EL (cell line): ENCODE measurements at places on chromosomes 16 and 17.

- no peak for DNase-seq
Observed at GRCh38 chr17:8417806-8418205, 17.9 kb upstream of the NDEL1 start.

GRCh38 chr17:13597723-13598347 is 3.9 kb downstream of the HS3ST3A1 start:
- peak; percentile 65 for DNase-seq

DNA sequence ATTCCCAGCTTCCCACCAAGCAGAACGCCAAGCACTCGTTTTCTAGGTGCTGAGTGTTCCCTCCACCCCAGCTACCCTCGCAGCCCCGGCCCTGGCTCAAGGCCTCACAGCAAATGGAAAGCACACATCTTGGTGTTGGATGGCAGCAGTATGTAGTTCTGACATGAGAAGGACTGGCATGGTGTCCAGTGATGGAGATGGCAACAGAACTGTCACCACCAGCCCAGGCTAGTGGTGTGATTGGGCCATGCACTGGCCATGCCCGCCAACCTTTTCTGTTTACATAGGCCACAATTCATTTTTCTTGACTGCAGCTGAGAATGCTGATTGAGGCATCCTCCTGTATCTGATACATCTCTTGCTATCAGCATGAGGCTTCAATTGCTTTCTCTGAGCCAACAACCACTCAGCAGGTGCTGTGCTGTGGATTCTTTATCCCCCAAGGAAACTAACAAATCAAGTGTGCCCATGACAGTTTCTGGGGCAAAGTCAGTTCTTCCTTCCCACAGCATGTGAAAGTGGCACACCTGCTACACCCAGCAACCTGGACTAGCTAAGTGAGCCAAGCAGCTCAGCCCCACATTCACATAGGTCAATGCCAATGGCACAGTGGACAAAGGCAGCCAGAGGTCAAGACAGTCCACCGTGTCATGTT is 3.8 kb downstream of the SLC12A4 start:
- DNase-seq, result no peak

- no peak for DNase-seq
Observed at GRCh38 chr16:47721006-47721637, 260.0 kb downstream of the PHKB start.

DNA sequence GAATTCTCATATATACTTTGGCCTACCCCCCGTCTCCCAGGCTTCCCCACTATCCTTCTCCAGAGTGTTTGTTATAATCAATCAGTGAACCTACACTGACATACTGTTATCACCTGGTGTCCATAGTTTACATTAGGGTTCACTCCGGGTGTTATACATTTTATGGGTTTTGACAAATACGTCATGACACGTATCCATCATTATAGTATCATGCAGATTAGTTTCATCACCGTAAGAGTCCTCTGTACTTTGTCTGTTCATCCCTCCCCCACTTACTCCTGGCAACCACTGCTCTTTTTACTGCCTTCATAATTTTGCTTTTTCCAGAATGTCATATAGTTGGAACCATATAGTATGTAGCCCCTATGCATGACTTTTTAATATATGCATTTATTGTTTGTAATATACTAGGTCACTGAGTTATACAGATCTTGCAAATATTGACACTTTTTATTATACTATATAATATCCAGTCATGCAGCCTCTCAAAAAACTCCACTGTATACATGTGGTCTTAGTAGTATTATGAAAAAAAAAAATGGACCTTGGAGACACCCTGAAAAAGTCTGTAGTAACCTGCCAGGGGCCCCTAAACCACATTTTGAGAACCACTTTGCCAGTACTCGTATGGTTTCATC is 28.4 kb downstream of the PPM1D start:
- DNase-seq, result no peak

DNA sequence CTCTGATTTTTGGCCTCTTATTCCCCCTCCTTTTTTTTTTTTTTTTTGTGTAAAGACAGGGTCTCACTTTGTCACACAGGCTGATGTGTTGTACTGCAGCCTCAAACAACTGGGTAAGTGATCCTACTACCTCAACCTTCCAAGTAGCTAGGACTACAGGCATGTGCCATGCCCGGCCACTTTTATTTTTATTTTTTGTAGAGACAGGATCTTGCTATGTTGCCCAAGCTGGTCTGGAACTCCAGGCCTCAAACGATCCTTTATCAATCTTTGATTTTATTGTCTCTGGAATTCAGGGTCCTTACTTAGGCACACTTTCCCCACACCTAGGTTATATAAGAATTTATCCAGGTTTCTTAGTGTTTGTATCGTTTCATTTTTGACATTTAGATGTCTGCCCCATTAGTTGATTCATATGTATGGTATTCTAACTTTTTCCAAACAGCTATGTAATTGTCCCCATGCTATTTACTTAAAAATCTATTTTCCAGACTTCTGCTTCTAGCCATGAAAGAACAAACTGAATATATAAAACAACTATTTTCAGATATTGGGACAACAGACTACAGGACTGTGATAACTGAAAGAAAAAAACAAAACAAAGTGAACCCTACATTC is 13.9 kb downstream of the CMC2 start:
- DNase-seq, result no peak

GRCh38 chr17:7249830-7250229 is 1.7 kb downstream of the CTDNEP1 start:
- DNase-seq, result no peak

DNA sequence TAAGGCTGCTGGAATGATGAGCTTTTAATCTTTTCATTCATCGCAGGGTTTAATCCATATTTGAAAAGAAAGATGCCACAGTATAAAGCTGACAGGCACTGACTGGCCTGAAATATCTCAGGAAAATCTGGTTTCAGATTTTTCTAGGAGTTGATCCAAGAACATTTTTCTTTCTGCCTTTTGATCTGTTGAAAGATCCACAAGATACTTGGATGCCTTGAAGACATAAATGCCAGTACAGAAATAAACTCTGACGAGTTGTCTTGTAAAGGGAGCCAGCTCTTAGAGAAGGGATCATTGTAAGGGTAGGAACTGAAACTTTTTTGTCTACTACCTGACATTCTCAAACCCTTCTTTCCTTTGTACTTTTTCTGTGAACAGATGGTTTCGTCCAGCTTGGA is 25.4 kb upstream of the KRT20 start:
- peak; percentile 61 for DNase-seq

- DNase-seq, result no peak
Observed at GRCh38 chr16:16007743-16008111, 58.3 kb downstream of the ABCC1 start.

DNA sequence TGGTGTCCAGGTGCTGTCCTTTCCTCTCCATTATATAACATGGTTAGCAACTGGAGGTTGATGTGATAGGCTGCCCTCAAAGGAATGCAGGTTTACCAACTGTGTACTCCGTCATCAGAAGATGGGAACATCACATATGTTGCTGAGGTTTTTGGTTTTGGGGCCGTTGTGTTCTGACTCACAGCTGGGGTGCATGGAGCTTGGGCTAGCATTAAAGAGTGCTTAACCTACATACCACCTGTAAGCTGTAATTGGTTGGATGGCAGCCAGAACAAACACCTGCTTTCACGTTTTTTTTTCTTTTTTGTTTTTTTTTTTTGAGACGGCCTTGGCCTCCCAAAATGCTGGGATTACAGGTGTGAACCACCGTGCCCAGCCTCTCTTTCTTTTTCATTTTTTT is 20.9 kb downstream of the TMEM11 start:
- no peak for DNase-seq

GRCh38 chr17:8598913-8599312 is 31.6 kb downstream of the MYH10 start:
- DNase-seq, result no peak

- no peak for DNase-seq
Observed at GRCh38 chr17:54771409-54771915, 129.2 kb upstream of the TOM1L1 start.

- no peak for DNase-seq
Observed at GRCh38 chr17:32558326-32558955, 71.6 kb downstream of the CDK5R1 start.

- DNase-seq, result peak; percentile 73
Observed at GRCh38 chr17:82120148-82120547, 22.1 kb upstream of the FASN start.
